GM12878 (cell line): ENCODE measurements at places on chromosomes 16 and 17.

DNA sequence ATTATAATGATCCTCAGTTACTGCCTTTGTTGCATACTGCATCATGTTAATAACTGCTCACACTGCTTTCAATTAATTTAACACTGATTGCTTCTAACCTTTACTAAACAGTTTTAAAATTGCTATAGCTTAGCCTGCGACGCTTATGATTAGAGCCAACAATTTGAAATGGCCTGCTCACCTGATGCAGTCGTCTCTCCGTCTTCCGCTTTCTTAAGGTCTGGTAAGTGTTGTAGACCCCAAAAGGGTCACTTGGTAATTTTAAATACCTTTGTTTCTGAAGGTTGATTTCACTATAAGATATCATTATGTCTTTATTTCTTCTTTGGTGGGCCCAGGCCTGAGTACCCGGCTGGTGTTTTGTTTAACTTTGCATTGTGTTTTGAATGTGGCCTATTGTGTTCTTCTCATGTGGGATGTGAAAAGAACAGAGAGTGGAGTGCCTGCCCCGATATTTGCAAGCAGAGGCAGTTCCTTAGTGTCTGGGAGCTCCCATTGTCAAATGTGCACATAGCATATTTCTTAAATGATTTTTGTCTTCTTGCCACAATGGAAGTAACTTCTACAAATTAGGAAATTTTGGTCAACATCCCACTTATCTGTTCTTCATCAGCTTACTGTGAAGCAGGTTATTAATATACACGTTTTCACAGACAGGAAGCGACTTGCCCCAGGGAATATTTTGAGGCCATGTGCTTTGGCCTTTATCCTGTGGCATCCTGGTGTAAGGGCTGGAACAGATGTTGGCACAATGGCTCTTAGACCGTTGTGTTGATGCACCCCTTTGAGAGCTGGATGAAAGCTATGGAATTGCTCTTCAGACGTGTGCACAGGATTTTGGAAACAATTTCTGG lies 2.9 kb downstream of the PHKB start:
- no peak for DNase-seq

DNA sequence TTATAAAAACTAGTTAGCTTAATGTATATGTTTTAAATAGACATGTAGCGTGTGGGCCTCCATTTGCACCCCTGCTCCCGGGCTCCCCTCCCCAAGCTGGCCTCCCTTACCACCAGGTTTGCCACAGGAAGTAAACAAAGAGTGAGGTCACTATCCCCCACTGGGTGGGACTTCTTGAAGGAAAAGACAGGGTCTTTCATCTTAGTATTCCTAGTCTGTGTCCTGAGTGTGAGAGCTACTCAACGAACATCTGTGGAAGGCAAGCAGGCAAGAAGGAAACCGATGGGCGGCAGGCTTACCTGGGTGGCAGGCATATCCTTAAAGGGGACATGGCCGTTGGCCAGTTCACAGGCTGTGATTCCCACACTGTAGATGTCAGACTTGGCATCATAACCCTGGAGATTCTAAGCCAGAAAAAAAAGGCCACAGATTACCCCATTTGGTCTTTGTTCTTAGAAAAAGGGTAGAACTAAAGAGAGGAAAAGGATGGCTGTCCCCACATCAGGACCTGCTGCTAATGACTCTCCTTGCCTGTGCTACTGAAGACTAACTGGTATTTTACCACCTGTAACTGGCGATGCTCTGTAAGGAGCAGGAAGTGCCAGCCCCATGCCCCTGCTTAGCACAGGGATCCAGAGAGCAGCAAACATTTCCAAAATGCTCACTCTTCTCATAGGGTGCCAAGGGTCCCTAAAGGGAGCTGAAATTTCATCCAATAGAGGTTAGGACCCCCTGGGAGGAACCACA lies 6.6 kb upstream of the LIMD2 start:
- no peak for DNase-seq

DNA sequence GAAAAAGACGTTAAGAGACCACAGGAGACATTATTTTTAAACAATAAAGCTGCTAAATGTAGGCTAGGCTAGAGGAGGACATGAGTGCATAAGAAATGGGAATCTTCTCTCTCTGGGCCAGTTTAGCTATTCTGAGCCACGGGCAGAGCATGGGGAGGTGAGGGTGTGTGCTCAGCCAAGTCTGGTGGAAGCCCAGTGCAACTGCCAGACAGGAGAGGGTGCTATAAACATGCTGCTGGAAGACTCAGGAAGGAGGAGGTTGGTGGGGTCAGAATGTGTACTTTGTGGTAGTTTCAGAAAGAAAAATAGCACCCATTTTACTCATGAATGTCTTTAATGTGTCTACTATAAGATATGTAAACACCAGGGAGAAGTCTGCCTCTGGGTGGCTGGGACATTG lies 5.9 kb upstream of the SDK2 start:
- DNase-seq: no peak

GRCh38 chr17:8869114-8869815 lies 1.8 kb upstream of the PIK3R6 start:
- DNase-seq: no peak

DNA sequence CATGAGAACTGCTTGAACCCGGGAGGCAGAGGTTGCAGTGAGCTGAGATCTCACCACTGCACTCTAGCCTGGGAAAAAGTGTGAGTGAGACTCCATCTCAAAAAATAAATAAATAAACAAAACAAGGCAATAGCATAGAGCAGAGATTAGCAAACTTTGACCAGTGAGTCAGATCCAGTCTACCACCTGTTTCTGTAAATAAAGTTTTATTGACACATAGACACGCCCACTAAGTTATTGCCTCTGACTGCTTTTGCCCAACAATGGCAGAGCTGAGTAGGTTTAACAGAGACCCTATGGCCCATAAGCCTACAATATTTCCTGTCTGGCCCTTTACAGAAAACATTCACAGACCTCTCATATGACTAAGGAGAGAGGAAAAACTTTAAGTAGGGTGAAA lies 44.3 kb downstream of the XYLT1 start:
- no peak for DNase-seq

GRCh38 chr17:9071811-9072498 lies 50.6 kb downstream of the NTN1 start:
- no peak for DNase-seq

GRCh38 chr17:75341784-75342486 lies 52.7 kb upstream of the SLC25A19 start:
- no peak for DNase-seq

DNA sequence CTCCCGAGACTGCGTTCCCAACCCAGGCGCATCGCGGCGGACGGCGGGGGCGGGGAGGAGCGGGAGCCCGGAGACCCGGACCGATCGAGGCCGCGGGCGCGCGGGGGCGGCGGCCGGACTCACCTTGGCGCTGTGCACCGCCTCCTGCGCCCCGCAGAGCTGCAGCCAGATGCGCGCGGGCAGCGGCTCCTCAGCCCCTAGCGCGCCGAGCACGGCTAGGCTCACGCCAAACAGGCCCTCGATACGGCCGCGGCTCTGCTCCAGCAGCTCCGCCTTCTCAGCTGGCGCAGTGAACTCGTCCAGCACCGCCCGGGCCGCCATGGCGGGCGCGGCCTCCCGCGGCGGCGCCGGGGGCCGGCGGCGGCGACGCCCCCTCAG lies 339 bp downstream of the N4BP1 start:
- no peak for DNase-seq

GRCh38 chr16:35749253-35750141 lies 2290.1 kb downstream of the TP53TG3F start:
- DNase-seq: no peak

DNA sequence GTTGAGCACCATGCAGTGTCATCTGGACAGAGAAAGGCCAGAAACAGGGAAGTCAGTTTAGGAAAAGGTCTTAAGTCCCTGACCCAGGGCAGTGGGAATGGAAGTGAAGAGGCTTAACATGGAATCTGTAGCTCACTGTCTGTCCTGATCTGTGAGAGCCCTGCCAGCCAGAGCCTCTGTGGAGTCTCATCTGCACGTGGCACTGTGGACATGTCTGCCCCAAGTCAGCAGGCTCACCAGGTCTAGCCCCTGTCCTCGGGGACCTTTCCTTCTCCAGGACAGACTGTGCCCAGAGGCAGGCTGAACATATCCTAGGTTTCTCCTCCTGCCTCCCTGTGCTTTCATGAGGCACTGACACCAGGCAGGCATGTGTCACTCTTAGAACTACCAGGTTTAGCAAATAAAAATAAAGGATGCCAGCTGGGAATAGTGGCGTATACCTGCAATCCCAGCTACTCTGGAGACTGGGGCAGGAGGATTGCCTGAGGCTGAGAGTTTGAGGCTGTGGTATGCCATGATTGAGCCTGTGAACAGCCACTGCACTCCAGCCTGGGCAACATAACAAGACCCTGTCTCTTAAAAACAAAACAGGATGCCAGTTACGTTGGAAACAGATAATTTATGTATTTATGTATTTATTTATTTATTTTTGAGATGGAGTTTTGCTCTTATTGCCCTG lies 22.4 kb downstream of the UNK start:
- DNase-seq: no peak

- no peak for DNase-seq
These were observed 49.0 kb upstream of the HAS3 start for GRCh38 chr16:69056421-69056820.

DNA sequence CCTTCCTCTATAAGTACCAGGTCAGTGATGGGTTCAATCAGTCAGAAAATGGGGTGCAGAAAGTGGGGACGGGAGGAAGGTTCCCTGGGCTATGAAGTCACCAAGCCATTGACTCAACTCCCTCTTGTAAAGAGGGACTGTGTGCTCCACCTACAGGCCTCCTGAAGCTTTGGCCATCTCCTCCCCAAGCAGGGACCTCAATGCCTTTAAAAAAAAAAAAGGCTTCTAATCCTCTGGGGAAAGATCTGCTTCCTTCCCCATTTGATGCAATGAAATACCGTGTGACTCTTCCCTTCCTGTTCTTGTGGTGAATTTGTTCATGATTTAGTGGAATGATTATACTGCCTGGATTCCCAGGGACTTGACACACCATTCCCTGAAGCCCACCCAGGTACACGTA lies 30.8 kb downstream of the VWA3A start:
- no peak for DNase-seq

GRCh38 chr17:43338886-43339516 lies 59.8 kb upstream of the ARL4D start:
- DNase-seq: no peak

DNA sequence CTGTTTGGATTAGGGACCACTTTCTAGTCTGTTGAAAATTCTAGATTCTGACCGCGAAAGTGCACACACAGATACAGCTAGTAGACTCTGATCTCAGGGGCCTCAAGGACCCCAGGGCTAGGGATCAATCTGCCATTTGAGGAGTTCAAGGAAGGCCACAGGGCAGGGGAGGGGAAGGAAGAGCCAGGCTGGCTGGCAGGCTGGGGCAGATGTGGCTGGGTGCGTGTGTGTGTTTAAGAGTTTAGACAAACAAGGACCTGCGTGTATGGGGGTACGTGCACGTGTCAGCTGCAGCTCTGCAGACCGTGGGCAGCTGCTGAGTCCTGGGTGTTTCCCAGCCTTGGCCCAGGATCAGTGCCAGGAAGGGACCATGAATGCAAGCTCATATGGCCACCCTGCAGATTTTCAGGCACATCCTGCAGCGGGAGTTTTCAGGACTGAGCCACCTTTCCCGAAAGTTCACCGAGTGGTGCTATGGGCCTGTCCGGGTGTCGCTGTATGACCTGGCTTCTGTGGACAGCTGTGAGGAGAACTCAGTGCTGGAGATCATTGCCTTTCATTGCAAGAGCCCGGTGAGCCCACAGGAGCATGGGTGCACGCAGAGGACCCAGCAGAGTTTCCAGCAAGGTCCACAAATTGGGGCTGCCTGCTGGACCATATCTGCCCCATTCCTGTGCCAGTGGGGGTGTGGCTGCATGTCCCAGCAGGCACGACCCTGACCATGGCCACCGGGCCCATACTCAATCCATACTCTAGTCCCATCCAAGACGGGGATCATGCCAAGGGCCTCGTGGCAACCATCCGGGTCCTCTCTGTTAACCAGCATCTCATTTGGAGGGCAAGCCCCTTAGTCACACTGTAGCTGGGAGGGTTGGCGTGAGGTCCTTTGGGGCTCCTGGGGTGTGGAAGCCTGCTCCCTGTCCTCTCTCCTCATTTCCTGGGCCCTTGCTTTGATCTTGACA lies 10.6 kb downstream of the TRPV2 start:
- no peak for DNase-seq

DNA sequence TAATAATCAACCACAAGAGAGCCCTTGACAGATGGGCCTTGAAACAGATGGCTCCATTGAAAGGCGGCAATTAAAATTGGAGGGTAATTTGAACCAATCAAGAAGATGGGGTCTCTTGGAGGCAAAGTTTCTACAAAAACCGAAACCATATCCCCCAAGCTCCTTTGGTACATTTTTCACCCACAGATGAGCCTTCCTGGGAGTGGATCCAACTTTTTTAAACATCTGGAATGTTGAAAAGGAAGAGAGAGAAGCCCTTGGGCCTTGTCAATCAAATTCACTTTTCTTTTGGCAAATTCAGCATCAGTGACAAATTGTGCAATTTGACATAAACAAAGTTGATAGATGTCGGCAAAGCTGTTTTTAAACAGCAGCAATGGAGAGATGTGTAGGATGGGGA lies 13.2 kb upstream of the NUP93 start:
- DNase-seq: no peak

DNA sequence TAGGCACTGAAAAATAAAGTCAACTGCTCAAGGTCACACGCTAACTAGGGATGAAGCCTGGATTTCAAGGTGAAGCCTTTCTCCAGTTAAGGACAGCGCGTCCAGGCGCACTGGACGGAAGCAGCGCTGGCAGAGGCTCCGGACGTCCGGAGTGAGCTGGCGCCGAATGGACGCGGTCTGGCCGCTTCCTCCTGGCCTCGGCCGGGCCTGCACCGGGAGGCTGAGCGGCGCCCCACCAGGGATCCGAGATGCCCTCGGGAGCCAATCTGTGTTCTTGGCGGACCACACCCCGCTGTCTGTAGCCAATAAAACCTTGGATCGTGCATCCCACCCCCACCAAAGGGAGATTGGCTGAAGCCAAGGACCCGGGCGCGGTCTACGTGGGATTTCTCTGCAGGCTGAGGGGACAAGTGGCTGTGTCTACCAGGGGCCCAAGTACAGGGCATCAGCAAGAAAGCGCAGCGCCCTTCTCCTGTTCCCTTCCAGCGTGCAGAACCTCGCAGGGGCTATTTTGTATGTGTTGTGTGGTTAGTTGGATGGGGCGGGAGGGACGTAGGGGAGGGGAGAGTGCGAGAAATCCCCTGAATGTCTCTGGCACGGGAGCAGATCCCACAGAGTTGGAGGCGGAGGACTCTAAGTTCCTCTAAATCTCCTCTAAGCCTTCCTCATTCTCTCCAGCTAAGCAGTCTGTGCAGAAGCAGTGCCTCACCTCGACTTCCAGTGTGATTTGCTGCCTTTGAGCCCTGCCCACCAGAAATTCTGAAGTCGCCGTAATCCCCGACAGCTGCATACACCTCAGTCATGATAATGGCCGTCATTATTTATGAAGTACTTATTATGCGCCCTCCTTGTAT lies 2.5 kb upstream of the AKAP10 start:
- DNase-seq: no peak

- DNase-seq: no peak
These were observed 3.0 kb downstream of the DLX4 start for GRCh38 chr17:49971848-49972485.
